ENCODE measurements at places on chromosomes 7 and 10.

DNA sequence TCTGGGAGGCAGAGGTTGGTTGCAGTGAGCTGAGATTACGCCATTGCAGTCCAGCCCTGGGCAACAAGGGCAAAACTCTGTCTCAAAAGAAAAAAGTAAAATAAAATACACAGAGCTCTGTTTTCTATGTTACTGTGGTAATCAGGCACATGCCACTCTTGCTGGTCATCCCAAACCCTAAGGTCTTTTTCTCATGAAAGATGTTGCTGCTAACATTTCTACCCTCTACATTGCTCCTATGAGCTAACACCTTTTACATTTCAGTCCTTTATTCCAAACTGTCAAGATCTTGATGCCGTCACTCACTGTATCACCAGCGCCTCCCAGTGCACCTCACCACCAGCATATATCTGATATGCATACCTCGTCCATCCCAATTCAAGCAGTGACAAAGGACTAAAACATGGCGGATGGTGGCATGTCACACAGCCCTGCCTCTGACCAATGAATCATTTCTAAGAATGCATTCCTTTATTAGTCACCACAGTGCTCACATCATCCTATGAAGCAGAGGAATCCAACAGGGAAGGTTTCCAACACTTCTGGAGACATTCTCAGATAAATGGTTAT, 4.3 kb downstream of the DAGLB start:
- no peak for DNase-seq

GRCh38 chr10:100968062-100968736, 1.1 kb upstream of the SEMA4G start:
- DNase-seq, result no peak

DNA sequence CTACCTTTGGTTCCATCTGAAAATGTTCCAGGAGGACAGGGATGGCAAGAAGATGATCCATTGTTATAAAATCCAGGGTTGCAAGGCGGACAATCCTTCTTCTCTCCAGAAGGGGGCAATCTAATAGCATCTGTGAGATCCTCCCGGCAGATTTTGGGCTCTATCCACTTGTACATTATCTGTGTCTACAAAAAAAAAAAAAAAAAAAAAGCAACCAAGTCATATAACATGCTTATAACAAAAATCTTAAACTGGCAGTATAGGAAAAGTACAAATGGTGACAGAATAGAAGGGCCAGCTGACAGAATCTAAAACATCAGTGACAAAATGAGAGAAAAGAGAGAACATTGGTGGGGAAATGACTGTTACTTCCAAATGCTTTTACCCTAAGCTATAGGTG, 132.7 kb downstream of the ELAPOR2 start:
- no peak for DNase-seq

GRCh38 chr10:108597031-108597430, 1326.3 kb downstream of the XPNPEP1 start:
- DNase-seq, result no peak

DNA sequence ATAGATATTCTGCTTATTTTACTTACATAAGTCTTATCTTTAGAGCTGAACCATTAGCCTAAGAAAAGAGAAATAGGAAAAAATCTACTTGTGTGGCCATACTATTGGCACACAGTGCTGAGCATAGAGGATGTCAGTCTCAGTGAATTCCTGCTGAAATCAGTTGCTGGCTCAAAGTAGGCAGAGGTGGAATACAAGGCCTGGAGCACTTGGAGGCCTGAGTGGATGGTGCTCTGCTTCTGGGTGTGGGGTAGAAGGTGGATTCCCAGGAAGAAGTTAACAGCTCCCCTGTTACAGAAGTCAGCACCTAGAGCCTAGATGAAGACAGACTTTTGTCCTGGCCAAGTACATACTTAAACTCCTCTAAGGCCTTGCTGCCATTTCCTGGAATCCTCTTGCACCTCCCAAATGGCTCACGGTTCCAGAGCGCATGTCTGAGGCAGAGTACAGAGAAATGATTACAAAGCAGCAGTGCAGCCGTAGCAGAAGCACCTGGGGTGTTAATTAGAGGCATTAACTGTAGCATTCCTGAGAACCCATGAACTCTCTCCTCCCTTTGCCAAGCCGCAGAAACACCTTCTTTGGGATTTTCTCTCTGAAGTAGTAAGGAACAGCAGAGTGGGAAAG, 18.0 kb upstream of the XPNPEP1 start:
- no peak for DNase-seq

GRCh38 chr7:131057015-131057793, 270.5 kb upstream of the MKLN1 start:
- no peak for DNase-seq

DNA sequence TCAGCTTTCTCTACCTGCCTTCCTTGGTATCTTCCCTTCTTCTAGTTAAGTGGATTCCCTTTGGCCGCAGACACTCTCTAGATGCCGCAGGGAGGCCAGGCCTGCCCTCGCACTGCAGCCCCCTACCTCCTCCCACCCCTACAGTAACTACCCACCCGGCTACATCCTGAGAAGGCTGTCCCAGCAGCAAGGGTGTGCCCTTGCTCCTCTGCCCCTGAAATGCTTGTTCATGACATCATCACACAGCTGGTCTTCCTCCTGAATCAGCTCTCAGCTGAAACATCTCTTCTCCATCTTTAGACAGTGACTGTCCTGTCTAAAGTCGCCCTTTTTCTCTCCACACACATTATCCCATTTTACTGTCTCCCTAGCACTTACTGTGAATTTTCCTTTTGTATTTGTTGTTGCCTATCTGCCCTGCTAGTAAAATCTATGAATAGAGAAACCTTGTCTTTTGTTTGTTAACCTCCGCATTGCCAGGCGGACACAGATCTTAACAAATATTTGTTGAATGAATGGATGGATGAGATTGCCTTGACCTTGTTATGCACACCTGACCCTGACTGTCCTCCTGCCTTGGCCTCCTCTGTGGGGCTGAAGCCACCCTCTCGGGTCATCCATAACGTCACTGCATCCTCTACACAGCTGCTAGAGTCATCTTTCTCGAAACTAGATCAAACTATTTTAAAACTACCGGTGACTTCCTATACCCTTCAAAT, 108.9 kb upstream of the GATA3 start:
- DNase-seq, result no peak

GRCh38 chr7:155517452-155517851, 28.9 kb downstream of the CNPY1 start:
- DNase-seq, result no peak

- peak; percentile 14 for DNase-seq
These were observed 103.8 kb downstream of the ATE1 start for GRCh38 chr10:121823993-121824463.

GRCh38 chr10:100788002-100788903, 42.9 kb downstream of the PAX2 start:
- DNase-seq, result no peak

DNA sequence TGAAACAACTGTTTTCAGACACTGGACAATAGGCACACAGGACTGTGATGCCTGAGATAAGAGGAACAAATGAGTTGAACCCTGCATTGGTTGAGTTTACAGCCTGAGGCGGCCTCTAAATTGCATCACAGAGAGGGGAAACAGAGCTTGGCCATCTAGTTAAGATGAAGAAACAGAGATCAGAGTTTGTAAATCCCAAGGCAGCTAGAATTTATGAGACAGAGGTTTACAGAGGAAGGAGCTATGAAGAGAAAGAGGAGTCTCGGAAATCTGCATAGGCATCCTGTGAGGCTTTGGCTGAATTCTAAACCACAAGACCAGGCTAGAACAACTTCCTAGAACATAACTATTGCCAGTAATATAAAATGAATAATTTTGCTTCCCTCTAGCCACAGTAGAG, 41.0 kb upstream of the OIT3 start:
- no peak for DNase-seq

DNA sequence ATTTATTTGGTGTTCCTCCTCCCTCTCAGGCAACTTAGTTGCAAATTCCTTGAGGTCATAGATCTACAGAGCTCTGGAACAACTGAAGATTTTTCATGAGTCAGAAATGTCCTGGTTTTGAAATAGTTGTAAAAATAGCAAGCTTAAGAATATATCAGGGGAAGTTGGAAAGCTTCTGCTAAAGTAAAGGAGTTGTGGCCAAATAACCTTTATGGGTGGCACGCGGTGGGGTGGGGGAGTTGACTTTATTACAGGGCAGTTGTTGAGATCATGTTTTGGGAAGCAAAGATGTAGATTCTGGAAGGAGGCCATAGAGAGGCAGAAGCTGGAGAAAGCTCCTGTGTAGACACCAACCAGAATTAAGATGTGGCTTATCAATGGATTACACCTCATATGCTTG, 326.0 kb upstream of the MTPN start:
- DNase-seq, result no peak

DNA sequence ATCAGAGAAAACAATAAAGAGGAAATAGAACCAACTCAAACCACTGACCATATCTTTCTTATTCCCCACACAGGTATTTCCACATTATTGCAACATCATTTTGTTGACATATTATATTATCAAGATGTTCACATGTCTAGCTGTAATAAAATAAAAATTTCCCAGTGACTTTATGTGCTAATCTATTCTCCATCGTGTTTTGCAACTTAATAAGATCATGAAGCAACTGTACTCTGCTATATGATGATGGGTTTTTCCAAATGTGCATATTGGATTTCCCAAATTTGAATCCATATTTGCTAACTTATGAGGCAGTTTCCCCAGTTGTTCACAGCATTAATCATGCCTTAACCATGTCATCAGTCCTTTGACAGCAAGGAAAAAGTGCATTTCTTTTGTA, 127.8 kb downstream of the ITGB8 start:
- DNase-seq, result no peak

GRCh38 chr10:70119623-70120022, 13.0 kb downstream of the AIFM2 start:
- no peak for DNase-seq

DNA sequence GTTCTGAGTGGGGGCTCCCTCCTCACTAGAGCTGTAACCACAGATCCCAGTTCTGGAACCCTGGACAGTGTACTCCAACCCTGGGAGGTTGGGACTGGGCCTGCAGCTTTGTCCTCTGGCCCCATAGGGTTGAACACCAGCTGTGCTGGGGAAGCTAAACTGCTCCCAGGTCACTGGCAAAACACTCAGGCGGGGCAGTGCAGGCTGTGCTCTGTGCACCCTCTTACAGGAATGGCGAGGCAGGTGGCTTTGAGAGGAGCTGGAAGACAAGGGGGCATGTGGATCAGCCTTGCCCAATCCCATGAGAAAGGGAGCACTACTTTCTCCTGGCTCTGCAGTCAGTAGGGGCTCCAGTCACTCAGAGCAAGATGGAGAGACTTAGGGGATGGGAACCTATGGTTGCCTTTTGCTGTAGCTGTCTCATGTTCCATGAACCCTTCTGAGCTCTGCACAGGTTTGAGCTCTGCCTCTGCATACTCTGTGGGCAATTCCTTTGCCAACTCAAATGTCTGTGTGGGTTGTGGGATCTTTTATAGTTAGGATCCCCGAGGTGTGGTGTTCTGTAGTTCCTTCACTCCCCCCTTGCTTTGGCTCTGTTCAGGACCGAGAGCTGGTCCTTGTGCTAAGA, 90.7 kb downstream of the SLC25A40 start:
- DNase-seq, result no peak

- no peak for DNase-seq
These were observed 77.8 kb upstream of the PDCD4 start for GRCh38 chr10:110793886-110794285.

DNA sequence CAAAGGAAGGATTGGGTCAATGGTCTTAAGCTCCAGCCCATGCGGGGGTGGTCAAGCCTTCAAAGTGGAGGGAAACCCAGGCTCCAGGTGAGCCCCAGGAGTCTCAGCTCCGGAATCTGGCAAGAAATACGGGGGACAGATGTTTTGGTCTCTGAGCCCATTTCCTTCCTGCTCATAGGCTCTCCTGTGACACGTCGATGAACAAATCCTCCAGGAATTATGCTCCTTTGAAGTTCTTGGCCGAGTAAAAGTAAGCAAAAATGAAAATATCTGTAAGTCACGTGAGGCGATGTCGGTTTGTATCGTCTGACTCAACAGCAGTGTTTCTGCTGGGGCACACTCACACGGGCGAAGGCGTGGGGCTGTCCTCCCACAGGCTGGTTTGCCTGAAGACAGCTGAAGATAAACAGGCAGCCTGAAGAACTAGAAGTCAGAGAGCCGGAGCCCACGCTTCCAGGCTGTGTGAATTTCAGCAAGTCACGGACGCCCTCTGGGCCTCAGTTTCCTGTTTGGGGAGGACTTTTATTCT, 52.6 kb upstream of the SMNDC1 start:
- no peak for DNase-seq

GRCh38 chr10:129605986-129606518, 139.0 kb downstream of the MGMT start:
- DNase-seq, result no peak

- no peak for DNase-seq
These were observed 89.8 kb upstream of the ANK3 start for GRCh38 chr10:60479305-60480020.

DNA sequence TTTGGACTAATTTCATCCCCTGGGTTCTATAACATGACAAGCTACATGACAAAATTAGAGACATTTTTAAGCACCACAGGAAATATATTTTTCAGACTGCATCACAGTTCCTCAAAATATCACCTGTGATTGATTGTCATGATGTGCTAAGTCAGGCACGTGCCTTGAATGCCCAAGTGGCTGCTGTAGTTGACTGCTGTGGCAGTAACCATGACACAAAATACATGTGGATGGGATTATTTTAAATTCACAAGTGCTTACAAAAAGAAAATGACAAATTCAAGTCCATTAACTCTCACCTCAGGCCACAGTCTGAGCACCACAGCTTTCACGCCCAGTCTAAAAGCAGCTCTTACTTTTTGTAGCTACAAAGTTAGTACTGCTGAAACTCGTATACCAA, 45.5 kb downstream of the TNPO3 start:
- no peak for DNase-seq

DNA sequence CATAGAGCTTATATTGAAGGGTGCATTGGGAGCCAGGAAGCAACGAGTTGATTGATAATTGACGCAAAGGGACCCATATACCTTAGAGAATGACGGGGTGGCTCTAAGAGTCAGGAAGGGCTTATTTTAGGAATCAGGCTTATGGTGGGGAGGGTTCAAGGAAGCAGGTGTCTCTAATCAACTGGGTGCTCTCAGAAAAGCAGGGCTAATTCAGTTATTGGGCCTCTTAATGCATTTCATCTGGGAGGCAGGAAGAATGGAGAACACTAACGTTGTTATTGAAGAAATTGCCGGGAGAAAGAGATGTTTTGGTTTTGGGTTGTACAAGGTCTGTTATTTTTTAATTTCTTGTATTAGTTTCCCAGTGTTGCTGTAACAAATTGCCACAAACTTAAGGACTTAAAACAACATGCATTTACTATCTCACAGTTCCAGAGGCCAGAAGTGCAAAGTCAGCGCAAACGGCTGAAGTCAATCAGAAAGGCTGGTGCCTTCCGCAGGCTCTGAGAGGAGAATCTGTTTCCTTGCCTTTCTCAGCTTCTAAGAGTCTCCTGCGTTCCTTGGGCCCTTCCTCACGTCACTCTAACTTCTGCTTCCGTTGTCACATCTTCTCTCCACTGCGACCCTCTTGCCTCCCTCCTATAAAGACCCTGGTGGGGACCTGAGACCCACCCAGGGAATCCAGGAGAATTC, 328.4 kb upstream of the C7orf33 start:
- no peak for DNase-seq

All from GM12891 (cell line).